Gastroesophageal sphincter (tissue), 4 donors: ENCODE measurements at places on chromosomes 7 and 10. TPM values are rescaled to one million over a fixed set of nuclear protein-coding genes. Genes with fewer than 3 reads are reported as not detected.

GRCh38 chr10:65838811-65839210 is 1087.0 kb upstream of the LRRTM3 start:
- no peak for ATAC-seq

- no peak for ATAC-seq
Observed at GRCh38 chr10:103828107-103828506, 27.3 kb downstream of the SH3PXD2A start.

- ATAC-seq, result no peak
Observed at GRCh38 chr10:103490986-103491314, 2.6 kb upstream of the NEURL1 start.

DNA sequence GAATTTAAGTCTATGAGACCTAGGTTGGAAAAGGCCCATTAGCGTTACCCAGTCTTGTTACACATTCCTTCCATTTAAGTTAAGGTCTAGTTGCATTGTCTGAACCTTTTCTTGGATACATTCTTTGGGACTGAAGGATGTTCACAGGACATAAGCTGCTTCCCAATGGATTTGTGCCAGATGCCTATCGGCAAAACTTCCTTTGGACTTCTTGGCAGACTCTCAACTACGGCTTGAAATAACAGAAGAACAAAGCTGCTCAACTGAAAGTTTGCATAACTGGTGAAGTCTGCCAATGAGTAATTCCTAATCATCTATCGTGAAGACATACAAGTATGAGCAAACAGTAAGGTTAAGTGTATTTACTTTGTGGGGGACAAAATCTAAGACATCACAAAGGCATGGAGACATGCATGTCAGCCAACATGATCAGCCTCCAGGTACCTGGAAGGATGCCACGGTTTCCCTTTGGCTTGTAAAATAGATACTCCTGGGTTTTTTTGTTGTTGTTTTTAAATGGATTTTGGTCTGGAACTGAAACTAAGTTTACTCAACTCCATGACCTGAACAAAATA is 35.4 kb downstream of the MALSU1 start:
- peak; percentile 59 for ATAC-seq

DNA sequence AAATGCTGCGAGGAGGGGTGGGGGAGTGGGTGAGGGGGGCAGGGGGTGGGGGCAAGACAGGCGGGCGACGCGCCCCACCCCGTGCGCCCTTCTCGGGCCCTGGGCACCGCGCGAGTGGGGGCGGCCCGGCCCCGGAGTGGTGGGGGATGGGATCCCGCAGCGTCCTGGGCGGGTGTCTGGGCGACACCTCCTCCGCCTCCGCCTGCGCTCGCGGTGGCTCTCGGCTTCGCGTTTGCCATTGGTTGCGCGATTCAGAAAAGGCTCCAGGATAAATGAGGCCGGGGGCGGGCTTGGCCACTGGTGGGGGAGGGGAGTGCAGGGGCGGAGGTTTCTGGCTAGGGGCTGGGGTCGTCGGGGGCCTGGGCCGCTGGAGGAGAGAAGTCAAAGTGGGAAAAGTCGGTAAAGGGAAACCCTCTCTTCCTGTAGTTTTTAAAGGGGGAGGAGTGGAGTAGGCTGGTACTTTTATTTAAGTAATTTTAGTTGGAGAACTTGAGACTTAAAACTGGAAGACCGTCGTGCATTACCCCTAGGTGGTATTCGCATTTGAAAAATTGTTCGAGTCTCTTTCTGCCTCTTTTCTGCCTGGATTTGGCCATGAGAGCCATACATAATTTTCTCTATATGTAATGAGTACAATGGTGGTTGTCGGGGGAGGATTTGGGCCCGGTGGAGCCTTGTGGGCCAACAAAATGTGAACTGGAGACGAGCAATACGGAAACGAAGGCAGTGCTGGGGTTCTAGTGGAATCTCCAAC is 992 bp upstream of the IGF2BP3 start:
- no peak for ATAC-seq

The TMEM229A gene
- total RNA-seq, result not detected

The INHBA gene
- total RNA-seq, result 44.8 TPM
